ENCODE measurements at places on chromosomes 13 and 19.

- DNase-seq = no peak
Measured at GRCh38 chr13:59178344-59178743, 985.4 kb downstream of the DIAPH3 start.

GRCh38 chr13:111971891-111972780 lies 94.8 kb upstream of the SOX1 start:
- DNase-seq = no peak

DNA sequence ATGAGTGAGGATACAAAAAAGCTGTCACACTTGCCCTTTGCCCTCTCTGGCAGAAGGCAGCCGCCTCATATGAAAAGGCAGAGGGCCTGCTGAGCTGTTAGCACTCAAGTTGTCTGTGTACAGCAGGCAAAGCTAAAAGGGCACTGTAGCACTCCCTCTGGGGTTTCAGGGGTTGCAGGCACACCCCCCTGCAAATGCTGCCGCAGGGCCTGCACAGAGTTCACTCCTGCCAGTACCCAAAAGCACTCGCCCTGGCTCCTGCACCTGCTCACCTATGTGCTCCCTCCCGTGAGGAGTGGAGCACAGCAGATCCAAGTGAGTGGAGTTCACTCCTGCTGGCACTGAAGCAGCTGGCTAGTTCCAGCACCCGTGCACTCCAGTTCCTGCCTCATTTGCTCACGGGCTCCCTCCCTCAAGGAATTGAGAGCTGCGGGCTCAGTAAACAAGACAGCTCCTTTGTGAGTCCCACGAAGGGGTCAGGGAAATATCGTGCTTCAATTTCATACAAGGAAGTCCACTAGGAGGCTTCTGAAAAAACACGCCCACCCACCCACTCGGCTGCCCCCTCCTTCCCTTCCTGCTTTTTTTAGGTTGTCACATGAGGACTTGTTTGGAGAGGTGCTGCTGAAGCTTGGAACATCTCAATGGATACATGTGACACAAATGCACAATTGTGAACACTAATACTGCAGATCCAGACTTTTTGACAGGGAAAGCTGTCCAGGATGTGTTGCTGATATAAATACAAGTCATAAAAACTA lies 9.9 kb upstream of the RCBTB2 start:
- peak; percentile 70 for DNase-seq

GRCh38 chr19:42251572-42252358 lies 3.2 kb downstream of the ERF start:
- DNase-seq = no peak

DNA sequence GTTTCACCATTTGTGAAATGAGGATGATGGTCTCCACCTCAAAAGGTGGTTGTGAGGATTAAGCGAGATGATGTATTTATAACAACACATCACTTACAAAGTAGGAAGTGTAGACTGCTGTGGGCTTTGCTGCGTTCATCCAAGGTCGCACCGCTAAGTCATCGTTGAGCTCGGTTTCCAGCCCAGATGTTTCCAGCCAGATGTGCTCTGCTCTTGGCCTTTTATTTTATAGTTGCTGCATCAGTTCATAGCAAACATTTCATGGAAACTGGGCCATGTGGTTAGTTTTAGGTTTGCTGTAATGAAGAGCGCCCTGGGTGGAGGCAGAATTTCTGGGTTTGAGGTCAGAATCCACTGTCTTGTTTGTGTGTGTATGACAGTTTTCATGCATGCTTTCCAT lies 76.5 kb upstream of the RNF113B start:
- DNase-seq = no peak

DNA sequence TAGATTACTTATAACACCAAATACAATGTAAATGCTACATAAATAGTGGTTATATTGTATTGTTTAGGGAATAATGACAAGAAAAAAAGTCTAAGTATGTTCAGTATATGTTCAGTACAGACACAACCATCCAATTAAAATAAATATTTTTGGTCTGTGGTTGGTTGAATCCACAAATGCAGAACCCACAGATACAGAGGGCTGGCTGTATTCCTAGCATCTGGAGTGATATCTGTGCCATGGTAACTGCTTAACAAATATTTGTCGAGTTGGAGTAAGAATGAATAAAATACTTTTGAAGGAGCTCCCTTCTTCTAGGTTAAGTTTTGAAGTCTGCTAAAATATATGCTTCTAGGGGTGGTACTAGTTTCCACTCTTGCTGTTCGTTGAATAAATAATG lies 241.0 kb downstream of the KLF5 start:
- no peak for DNase-seq

GRCh38 chr13:42990291-42991232 lies 1.5 kb downstream of the EPSTI1 start:
- DNase-seq = no peak

- no peak for DNase-seq
Measured at GRCh38 chr13:48500652-48501197, 32.2 kb downstream of the RCBTB2 start.

GRCh38 chr19:7676376-7676775 lies 514 bp upstream of the MCEMP1 start:
- DNase-seq = peak; percentile 42

DNA sequence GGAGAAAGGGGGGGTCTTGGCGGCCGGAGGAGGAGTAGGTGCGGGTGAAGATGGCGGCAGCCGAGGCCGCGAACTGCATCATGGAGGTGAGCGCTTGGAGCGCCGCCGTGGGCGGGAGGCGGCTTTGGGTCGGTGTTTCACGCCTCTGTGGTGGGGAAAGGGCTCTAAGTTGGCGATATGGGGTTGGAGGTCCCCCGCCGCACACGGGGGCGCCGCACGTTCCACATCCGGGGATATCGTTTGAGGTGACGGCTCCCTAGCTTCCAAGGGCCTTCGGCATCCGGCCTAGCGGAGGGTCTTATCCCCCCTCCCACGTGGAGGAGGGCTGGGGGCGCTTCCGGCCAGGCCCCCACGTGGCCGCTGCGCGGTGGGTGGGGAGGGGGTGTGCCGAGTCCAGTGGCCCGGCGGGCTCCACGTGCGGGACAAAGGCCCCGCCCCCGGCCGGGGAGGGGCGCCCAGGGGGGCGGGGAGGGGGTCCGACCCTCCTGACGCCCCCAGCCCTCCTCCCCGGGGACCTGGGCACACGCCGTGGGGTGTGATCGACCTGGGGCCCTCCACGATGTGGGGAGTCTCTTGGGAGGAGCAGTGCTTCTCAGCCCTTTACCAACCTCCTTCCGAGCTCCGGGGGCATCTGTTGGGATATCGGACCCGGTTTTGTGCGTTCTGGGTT lies at the start of gene PRMT1:
Gene PRMT1 (plus strand): TSS at position 41 of the 670 bp plus-strand sequence. CDS start 10 bp downstream, at position 51.
- peak; percentile 67 for DNase-seq

DNA sequence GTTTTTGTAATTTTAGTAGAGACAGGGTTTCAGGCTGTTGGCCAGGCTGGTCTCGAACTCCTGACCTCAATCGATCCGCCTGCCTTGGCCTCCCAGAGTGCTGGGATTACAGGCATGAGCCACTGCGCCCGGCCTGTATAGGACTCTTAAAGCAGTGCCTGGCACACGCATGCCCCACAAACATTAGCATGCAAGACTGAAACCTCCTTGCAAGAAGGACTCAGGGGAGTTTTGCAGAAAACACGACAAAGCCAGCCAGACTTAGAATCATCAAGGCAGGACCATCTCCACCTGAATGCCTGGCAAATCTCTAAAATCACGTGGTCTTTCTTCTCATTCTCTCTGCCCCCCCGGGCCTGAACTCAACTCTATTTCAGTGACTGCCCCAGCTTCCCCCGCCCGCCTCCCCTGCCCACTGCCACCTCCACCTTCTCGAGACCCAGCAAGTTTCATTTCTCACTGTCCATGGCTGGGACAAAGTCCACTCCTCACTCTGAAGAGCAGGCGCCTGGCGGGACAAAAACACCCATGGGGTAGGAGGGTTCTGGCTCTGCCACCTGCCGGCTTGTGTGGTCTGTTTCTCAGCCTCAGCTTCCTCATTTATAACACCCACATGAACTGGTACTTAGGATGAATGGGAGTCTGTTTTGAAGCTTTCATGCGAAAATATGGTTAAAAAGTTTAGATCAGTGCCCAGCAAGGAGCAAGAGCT lies 2.4 kb downstream of the TICAM1 start:
- no peak for DNase-seq

DNA sequence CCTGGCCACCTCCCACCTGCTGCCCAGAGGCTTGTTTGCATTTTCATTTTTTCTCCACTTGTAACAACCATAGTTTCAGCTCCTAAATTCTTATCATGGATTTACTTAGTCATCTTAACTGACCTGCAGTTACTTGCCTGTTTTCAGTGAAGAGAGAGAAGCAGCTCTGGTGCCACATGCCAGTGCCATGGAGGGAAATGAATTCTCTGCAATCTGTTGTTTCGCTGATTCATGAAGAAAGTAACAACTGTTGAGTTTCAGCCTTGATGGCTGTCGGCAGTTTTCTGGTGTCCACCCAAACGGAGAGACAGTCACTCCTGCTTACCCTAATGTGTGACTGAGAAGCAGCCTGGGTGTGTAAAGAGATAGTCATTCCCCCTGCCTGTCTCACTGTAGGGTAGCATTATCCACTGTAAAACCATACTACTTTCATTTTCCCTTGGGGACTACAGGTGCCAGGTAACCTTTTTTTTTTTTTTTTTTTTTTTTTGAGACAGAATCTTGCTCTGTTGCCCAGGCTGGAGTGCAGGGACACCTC lies 116.1 kb downstream of the DNAJC3 start:
- no peak for DNase-seq

- no peak for DNase-seq
Measured at GRCh38 chr19:18029617-18030338, 21.8 kb downstream of the ARRDC2 start.

- DNase-seq = no peak
Measured at GRCh38 chr13:96696389-96696900, 297.8 kb downstream of the OXGR1 start.

All from left ventricle myocardium superior (tissue), 1 donor.